ENCODE measurements at places on chromosomes 13 and 19. TPM values are rescaled to one million over a fixed set of nuclear protein-coding genes. Genes with fewer than 3 reads are reported as not detected.

Gene ZNF708
- total RNA-seq, result 13.0 TPM

Gene CEACAM7
- total RNA-seq, result not detected

Gene PTGER1
- total RNA-seq, result 0.38 TPM

Gene STOML3
- total RNA-seq, result not detected

Gene KLK14
- total RNA-seq, result 0.69 TPM

Gene ZNF534
- not detected for total RNA-seq

Gene C19orf85
- not detected for total RNA-seq

Gene CEACAM4
- not detected for total RNA-seq

Gene FAM216B
- total RNA-seq, result not detected

Gene TNFSF11
- 1.6 TPM for total RNA-seq

Gene PGLYRP2
- not detected for total RNA-seq

Gene CXCL17
- total RNA-seq, result not detected

Gene ERICH4
- total RNA-seq, result not detected

Gene MISP3
- 4.6 TPM for total RNA-seq

Gene PPP1R37
- total RNA-seq, result 17.3 TPM

Gene ZSCAN22
- 4.0 TPM for total RNA-seq

Gene KLK2
- total RNA-seq, result not detected

Gene ZNF491
- total RNA-seq, result 0.46 TPM

Gene PRKCG
- total RNA-seq, result not detected

Gene HOMER3
- total RNA-seq, result 1.8 TPM

Gene CBLC
- not detected for total RNA-seq
